ENCODE measurements at places on chromosomes 1 and 21. TPM values are rescaled to one million over a fixed set of nuclear protein-coding genes. Genes with fewer than 3 reads are reported as not detected.

DNA sequence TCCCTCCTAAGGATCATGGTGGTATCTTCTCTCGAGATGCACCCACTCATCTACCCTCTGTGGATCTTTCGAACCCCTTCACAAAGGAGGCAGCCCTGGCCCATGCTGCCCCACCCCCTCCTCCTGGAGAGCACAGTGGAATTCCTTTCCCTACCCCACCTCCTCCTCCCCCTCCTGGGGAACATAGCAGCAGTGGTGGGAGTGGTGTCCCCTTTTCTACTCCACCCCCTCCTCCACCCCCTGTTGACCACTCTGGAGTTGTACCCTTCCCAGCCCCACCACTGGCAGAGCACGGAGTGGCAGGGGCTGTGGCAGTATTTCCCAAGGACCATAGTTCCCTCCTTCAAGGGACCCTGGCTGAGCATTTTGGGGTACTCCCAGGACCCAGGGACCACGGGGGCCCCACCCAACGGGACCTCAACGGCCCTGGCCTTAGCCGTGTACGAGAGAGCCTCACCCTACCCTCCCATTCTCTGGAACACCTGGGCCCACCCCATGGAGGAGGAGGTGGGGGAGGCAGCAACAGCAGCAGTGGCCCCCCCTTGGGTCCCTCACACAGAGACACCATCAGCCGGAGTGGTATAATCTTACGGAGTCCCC, 14.5 kb upstream of the TARS2 start:
- no peak overlapping the region for H3K27ac ChIP-seq
- H3K36me3 ChIP-seq, result peaks cover 37% of the 10 kb centered on the region
- H3K27me3 ChIP-seq, result no peaks in the 10 kb centered on the region
- H3K4me1 ChIP-seq, result peaks cover 3% of the 10 kb centered on the region

Gene PRAMEF18
- total RNA-seq, result not detected

Gene B3GALT5
- not detected for total RNA-seq

Gene SPATA1
- total RNA-seq, result 1.5 TPM

- DNase-seq, result no peak
- no peak overlapping the region for H3K4me3 ChIP-seq
- H3K27ac ChIP-seq, result no peak overlapping the region
- no peaks in the 10 kb centered on the region for H3K36me3 ChIP-seq
Measured at GRCh38 chr21:25179116-25179515, 428.2 kb downstream of the MRPL39 start.

- H3K4me1 ChIP-seq, result peaks cover 15% of the 10 kb centered on the region
- peaks cover 50% of the 10 kb centered on the region for H3K27me3 ChIP-seq
- DNase-seq, result no peak
- H3K36me3 ChIP-seq, result peaks cover 3% of the 10 kb centered on the region
- H3K27ac ChIP-seq, result no peak overlapping the region
Measured at GRCh38 chr1:94925004-94925403, 1.9 kb downstream of the CNN3 start.

Gene DCDC2B
- not detected for total RNA-seq

Gene REN
- total RNA-seq, result not detected

DNA sequence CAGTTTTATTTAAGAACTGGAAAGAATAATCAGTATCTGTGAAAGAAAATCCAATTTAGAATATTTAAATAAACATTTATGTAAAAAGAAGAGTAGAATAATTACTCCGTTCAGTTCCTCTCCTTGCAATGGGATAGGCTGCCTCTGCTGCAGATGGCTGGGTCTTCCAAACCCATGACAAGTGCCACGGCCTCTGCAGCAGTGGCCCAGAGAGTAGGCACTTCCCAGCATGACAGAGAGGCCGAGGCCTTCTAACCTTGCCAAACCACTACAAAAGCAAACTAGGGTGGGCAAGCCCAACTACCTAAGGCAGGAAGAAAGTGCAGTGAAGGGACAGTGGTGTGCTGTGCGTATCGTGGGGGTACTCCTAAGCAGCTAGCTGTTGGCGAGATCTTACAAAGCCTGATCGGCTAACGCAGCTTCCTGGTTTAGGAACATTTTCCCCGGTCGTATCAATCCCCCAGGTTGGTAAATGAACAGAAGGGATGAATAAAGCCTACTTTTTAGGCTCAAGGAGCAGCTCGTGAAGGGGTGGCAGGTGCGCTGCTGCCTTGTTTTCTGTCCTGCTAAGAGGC, 14.5 kb downstream of the ICMT start:
- no peaks in the 10 kb centered on the region for H3K4me1 ChIP-seq
- no peak overlapping the region for H3K27ac ChIP-seq
- no peak overlapping the region for H3K4me3 ChIP-seq
- no peak for DNase-seq

Measured in activated T-helper 2 cell treated with anti-CD3 and anti-CD28 coated beads, Interferon-gamma antibody, Interleukin-2, Interleukin-4, amounts not matched to agents 10 μg/mL and 5 μg/mL and 100 μg/mL, durations not matched to agents 14 hours and 24 hours and 36 hours (primary cell).